Upper lobe of right lung (tissue), 1 donor: ENCODE measurements at places on chromosomes 3 and 15.

GRCh38 chr3:49673121-49673714 is 933 bp upstream of the APEH start:
- H3K27me3 ChIP-seq: no peaks in the 10 kb centered on the region
- H3K4me1 ChIP-seq: peaks cover 12% of the 10 kb centered on the region
- peak overlapping the region; percentile 90 for H3K4me3 ChIP-seq
- no peak for DNase-seq

DNA sequence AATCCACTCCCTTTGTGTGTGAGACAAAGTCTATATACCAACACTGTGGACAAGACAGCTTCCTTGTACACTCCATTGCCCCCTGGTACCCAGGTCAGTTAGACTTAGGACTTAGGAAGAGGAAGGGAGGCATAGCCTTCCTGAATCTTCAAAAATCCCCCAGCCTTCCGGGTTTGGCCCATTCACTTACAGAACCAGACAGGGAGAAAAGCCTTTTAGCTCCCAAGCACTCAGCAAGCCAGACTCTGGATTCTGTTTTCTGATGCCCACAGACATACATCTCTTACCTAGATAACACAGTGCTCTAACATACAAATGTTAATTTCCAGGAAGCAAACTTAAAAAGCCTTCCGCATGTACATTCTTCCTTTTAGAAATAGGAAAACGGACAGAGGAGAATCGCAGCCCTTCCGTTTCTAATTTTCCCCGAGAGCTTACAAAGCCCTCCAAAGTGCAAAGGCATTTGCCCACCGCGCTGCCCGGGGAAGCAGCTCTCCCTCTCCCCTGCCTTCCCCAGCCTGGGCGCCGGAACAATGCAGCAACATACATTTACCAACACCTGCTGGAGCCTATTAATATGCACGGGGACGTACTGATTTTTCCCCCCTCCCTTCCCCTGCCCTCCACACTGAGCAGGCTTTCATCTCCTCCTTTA is 442.0 kb downstream of the MAGI1 start:
- no peak for DNase-seq
- no peaks in the 10 kb centered on the region for H3K27me3 ChIP-seq
- H3K4me1 ChIP-seq: no peaks in the 10 kb centered on the region
- no peak overlapping the region for H3K27ac ChIP-seq
- peak overlapping the region; percentile 4 for H3K4me3 ChIP-seq

DNA sequence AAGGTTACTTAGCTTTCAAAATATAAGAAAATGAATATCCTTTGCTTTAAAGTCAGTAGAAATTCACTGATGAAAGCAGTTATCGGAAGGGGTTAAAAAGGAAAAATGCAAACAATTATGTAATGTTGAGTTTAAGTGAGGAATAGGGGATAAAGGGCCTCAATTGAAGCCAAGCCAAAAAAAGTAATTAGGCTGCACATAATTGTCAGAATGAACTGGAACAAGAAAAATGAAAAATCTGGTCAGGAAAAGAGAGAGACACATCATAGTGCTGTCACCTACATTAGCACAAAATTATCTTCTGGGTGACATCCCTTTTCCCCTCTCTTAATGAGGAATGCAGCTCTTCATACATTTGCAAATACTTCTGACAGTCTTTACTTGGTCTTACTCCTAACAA is 48.8 kb upstream of the PIK3R4 start:
- no peaks in the 10 kb centered on the region for H3K36me3 ChIP-seq
- no peak overlapping the region for H3K27ac ChIP-seq
- no peaks in the 10 kb centered on the region for H3K27me3 ChIP-seq
- no peak overlapping the region for H3K4me3 ChIP-seq
- DNase-seq: no peak

DNA sequence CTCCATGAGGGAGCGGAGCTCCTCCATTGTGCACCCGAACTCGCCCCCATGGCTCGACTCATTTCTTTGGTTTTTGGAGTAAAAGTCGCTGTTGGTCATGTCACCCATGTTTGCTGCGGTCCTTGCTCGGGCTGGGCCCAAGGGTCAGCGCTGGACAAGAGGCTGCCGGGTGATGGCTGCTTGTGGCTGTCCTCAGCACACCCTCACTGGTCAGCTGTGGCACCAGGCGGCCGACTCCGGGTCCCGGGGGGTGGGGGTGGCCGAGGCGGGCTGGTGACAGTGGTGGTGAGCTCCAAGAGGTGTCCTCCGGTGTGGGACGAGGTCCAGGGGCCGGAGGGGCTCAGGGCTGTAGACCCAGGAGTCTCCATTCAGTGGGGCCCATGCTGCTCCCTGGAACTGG is 56.0 kb downstream of the ATP2B2 start:
- H3K27ac ChIP-seq: no peak overlapping the region
- no peak for DNase-seq
- peaks cover 11% of the 10 kb centered on the region for H3K27me3 ChIP-seq
- H3K36me3 ChIP-seq: no peaks in the 10 kb centered on the region

- H3K36me3 ChIP-seq: no peaks in the 10 kb centered on the region
- no peak for DNase-seq
- no peaks in the 10 kb centered on the region for H3K27me3 ChIP-seq
- no peaks in the 10 kb centered on the region for H3K4me1 ChIP-seq
These were observed 33.6 kb upstream of the LRRN1 start for GRCh38 chr3:3765661-3766060.

DNA sequence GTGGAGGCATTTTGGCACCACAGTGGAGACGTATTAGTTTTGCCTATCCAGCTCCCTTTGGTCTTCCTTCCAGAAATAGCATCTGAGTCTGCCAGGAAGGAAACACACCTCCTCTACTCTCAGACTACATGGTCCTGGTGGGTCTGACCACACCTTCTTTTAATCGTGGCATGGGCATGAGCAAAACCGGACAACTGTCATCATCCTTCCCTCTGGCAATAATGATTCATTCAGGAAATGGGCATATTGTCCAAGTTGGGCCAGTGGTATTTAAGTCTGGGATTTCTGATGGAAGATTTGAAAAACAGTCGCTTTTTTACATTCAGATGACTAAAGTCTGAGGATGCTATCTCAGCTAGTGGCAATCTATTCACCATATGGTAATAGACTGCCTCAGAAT is 601.0 kb upstream of the ADAMTS9 start:
- DNase-seq: no peak
- no peaks in the 10 kb centered on the region for H3K27me3 ChIP-seq
- no peaks in the 10 kb centered on the region for H3K4me1 ChIP-seq
- no peaks in the 10 kb centered on the region for H3K36me3 ChIP-seq
- H3K27ac ChIP-seq: no peak overlapping the region
- H3K4me3 ChIP-seq: no peak overlapping the region
